Bronchial smooth muscle cell (primary cell): ENCODE measurements at places on chromosomes 7 and 10. TPM values are rescaled to one million over a fixed set of nuclear protein-coding genes. Genes with fewer than 3 reads are reported as not detected.

ANKRD7 gene
- total RNA-seq, result 1.6 and 2.0 TPM in 2 replicates

ST8SIA6 gene
- total RNA-seq, result under 0.01 TPM in 1 of 2 replicates, not detected in the other

TAS2R5 gene
- total RNA-seq, result 0.43 and 0.79 TPM in 2 replicates

RSPH10B2 gene
- 0.32 and 1.0 TPM in 2 replicates for total RNA-seq

PLAU gene
- 16.7 and 63.4 TPM in 2 replicates for total RNA-seq
